ENCODE measurements at places on chromosomes 11 and 22.
A peak's percentile ranks its signal among the peaks of the same experiment; 100 is the strongest.

- peaks cover 34% of the 10 kb centered on the region for H3K36me3 ChIP-seq
- H3K27me3 ChIP-seq = no peaks in the 10 kb centered on the region
- H3K4me3 ChIP-seq = no peak overlapping the region
- H3K4me1 ChIP-seq = no peaks in the 10 kb centered on the region
- no peak overlapping the region for H3K27ac ChIP-seq
- no peak for DNase-seq
These were observed 138.5 kb downstream of the SWAP70 start for GRCh38 chr11:9802291-9802861.

DNA sequence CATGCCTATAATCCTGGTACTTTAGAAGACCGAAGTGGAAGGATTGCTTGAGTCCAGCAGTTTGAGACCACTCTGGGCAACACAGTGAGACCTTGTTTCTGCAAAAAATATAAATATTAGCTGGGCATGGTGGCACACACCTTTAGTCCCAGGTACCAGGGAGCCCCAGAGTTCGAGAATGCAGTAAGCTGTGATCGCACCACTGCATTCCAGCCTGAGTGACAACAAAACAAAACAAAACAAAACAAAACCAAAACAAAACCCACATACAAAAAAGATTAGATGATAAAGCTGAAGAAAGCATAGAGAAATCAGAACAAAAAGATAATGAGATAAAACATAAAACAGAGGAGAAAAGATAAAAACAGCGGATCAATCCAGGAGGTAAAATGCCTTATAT is 62.1 kb downstream of the TCF20 start:
- H3K27ac ChIP-seq = no peak overlapping the region
- no peak overlapping the region for H3K4me3 ChIP-seq
- no peaks in the 10 kb centered on the region for H3K36me3 ChIP-seq

- H3K36me3 ChIP-seq = no peaks in the 10 kb centered on the region
- H3K4me3 ChIP-seq = no peak overlapping the region
- H3K27ac ChIP-seq = no peak overlapping the region
- H3K27me3 ChIP-seq = no peaks in the 10 kb centered on the region
- H3K4me1 ChIP-seq = no peaks in the 10 kb centered on the region
These were observed 61.8 kb downstream of the SMIM38 start for GRCh38 chr11:69217276-69218105.

DNA sequence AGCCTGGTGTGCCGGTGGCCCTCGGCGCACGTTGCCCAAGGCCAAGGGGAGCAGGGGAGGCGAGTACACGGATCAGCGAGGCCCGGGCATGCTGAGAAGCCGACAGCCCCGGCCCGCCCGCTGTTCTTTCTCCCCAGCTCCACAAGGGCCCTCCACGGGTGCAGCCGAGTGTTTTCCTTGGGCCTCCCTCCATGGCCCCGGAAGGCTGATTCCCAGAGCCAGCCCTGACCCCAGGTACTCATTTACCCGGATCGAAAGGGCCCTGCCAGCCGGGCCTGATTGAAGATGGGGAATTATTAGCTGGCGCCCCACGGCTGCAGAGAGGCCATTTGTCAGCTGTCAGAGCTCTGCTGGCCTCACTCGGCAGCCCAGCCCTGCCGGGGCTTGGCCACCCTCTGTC is 53.1 kb downstream of the WNT7B start:
- no peaks in the 10 kb centered on the region for H3K4me1 ChIP-seq
- H3K27me3 ChIP-seq = no peaks in the 10 kb centered on the region
- H3K36me3 ChIP-seq = no peaks in the 10 kb centered on the region
- no peak overlapping the region for H3K27ac ChIP-seq
- no peak for DNase-seq

GRCh38 chr11:67119585-67120391 is 725 bp downstream of the KDM2A start:
- H3K4me3 ChIP-seq = peak overlapping the region; percentile 86
- H3K27me3 ChIP-seq = no peaks in the 10 kb centered on the region
- H3K27ac ChIP-seq = peak overlapping the region; percentile 99
- DNase-seq = peak; percentile 36
- peaks cover 20% of the 10 kb centered on the region for H3K4me1 ChIP-seq

- no peak within 1 kb of the TSS for H3K27ac ChIP-seq
- no peak within 1 kb of the TSS for H3K4me3 ChIP-seq
- no peaks in the 10 kb centered on the region for H3K36me3 ChIP-seq
- H3K4me1 ChIP-seq = no peaks in the 10 kb centered on the region
- H3K27me3 ChIP-seq = no peaks in the 10 kb centered on the region
These were observed at the start of gene CSRP3 for GRCh38 chr11:19201737-19202605. CSRP3 (minus strand) TSS chr11:19201983; CDS start chr11:19192448, 9,535 bp downstream.

- no peak for DNase-seq
- no peaks in the 10 kb centered on the region for H3K36me3 ChIP-seq
- H3K27me3 ChIP-seq = no peaks in the 10 kb centered on the region
- no peak overlapping the region for H3K4me3 ChIP-seq
These were observed 225.5 kb upstream of the POU2AF2 start for GRCh38 chr11:111019871-111020670.

DNA sequence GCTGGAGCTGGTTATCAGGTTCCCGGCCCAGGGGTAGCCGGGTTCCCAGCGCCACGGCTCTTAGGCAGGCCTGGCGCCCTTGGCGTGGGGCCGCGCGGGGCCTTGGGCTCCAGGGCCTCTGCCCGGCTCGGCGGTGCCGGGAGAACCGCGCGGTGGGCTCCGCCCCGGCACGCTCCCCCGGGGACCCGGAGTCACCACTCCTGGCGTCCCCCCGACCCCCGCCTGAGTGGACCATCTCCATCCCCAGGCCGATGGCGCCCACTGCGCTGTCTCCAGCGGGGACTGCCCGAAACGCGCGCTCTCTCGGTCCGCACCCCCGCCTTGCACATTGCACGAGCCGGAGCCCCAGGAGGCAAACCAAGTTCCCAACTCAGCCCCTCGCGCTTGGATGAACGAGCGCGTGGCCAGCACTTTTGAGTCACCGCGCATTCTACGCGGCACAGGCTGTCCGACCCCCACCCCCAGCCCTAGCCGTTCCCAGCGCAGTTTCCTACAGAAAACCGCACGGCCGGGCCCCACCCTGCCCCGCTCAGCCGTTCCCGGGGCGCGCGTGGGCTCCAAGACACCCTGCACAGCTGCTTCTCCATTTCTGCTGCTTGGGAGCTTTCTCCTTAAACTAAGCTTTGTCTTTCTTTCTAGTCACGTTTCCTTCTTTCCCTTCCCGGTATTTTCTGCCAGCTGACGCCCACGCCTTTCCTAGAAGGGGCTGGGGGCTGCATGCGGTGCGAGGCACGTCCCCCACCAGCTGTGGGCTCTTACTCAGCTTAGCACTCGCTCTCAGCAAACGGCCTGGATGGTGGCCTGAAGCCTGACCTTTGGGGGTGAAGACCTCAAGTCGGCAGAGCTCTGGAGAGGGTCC is 650 bp upstream of the CHID1 start:
- peak overlapping the region; percentile 88 for H3K4me3 ChIP-seq
- peaks cover 24% of the 10 kb centered on the region for H3K36me3 ChIP-seq
- H3K27ac ChIP-seq = peak overlapping the region; percentile 98
- H3K27me3 ChIP-seq = no peaks in the 10 kb centered on the region
- H3K4me1 ChIP-seq = peaks cover 17% of the 10 kb centered on the region
- no peak for DNase-seq

DNA sequence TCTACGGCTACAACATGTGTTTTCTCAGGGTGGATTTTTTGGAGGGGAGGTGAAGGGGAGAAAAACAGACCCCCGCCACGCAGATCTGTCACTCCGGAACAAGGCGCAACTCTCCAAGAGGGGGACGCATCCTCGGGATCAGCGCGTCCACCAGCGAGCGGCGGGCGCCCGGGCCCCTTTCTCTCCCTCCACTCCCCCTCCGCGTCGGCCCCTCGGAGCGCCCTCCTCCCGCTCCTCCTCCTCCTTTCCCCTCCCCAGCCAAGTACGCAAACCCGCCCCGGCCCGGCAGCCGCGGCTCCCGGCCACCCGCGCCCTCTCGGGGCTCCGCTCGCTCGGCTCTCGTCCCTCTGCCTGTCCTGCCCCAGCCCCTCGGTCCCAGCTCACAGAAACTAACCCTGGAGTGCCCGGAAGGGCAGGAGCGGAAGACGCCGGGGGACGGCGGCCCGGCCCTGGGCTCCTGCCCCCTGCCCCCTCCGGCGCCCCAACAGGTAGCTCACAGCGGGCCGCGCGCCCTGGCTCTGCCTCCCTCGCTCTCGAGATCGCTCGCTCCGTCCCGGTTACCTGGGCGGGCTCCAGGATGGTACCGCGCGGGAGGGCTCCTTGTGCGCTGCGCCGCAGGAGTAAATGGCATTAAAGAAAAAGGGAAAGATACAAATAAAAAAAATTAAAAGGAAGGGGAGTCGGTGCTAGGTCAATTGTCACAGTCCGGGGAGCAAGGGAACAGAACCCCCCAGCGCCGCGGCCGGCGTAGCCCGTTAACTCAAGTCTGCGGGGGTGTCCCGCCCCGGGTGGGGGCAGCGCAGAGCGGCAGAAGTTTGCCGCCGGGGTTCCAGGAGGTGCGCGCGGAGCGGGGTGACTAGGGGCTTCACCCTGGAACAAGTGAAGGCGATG is 131.4 kb upstream of the C11orf58 start:
- peak overlapping the region; percentile 66 for H3K4me3 ChIP-seq
- peak overlapping the region; percentile 94 for H3K27ac ChIP-seq

GRCh38 chr11:128555606-128556005 is 31.8 kb downstream of the ETS1 start:
- H3K27ac ChIP-seq = no peak overlapping the region
- H3K36me3 ChIP-seq = no peaks in the 10 kb centered on the region
- no peak for DNase-seq

- no peaks in the 10 kb centered on the region for H3K27me3 ChIP-seq
- peaks cover 40% of the 10 kb centered on the region for H3K4me1 ChIP-seq
- H3K36me3 ChIP-seq = no peaks in the 10 kb centered on the region
- no peak for DNase-seq
These were observed 3.0 kb downstream of the PACSIN3 start for GRCh38 chr11:47183031-47183856.

DNA sequence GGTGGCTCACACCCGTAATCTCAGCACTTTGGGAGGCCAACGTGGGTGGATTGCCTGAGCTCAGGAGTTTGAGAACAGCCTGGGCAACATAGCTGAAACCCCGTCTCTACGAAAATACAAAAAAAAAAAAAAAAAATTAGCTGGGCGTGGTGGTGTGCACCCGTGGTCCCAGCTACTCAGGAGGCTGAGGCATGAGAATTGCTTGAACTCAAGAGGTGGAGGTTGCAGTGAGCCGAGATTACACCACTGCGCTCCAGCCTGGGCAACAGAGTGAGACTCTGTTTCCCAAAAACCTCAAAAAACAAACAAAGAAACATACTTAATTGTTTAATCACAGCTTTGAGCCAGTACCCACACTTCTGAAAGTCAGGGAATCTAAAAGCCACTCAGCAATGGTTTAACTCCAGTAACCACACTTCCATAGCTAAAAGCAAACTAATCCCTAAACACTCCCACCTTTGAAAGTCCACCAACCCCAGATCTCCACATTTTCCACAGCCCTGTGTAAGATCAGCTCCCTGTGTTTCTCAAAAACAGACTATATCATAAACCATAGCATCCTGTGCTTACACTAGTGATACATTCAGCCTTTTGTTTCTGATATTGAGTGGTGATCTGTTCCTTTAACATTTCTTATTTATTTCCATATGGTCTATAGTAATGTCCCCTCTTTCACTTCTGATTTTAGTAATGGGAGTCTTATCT is 4.9 kb upstream of the OR2AT4 start:
- H3K4me3 ChIP-seq = no peak overlapping the region
- H3K27ac ChIP-seq = no peak overlapping the region

DNA sequence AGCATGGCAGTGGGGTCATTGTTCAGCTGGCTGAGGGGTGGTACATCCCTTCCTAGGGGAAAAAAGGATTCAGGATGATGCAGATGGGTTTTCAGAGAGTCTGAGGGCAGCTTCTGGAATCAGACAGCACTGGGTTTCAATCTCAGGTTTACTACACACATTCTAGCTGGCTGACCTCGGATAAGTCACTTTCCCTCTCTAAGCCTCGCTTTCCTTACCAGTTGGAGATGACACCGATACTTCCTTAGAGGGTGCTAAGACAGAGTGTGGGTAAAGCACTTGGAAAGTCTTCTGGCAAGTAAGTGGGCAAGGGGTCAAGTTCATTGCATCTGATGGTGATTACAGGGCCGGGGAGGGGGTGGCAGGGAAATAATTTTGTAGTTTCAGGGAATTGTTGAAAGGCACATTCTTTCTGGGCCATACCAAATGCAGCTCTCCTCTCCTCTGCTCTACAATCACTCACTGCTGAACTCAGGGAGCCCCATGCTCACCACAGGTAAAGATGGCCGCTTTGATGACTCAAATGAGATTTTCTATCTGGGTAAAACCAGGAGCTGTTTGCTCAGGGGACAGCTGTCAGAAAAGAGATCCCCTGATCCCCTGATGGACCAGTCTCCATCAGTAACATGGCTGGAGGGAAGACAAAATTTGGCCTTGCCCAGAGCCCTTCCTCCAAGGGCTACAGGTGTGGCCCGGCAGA is 6.5 kb upstream of the MIAT start:
- no peak overlapping the region for H3K4me3 ChIP-seq
- no peaks in the 10 kb centered on the region for H3K4me1 ChIP-seq
- no peaks in the 10 kb centered on the region for H3K36me3 ChIP-seq

DNA sequence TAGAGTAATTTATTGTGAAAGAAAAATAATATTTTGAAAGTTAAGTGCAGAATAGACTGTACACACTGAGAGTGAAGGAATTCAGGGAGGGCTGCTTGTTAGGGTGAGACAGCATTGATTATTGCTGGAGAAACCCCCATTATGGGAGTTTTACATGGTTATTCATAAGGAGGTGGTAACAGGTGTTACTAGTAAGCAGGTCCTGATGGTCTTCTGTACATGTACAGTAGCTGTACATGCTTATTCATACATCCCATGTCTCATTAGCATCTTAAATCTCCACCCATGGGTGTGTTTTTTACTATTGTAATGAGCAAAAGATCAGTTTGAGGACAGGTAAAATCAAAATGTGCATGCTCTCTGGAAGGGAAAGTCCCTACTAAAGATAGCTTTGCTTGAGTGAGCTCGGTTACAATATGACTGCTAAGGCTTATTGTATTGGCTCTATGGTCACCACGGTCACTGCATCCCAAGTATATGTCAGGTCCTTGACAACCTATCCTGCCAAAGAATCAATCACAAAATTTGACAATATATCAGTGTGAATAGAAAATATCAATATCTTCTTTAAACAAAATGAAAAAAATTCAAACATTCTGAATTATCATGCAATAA is 6.2 kb downstream of the KDM4F start:
- H3K4me3 ChIP-seq = no peak overlapping the region
- peaks cover 4% of the 10 kb centered on the region for H3K27me3 ChIP-seq
- no peak for DNase-seq
- no peaks in the 10 kb centered on the region for H3K36me3 ChIP-seq
- H3K27ac ChIP-seq = no peak overlapping the region

- no peaks in the 10 kb centered on the region for H3K36me3 ChIP-seq
- H3K27ac ChIP-seq = no peak overlapping the region
- DNase-seq = no peak
- peaks cover 31% of the 10 kb centered on the region for H3K4me1 ChIP-seq
- H3K4me3 ChIP-seq = no peak overlapping the region
These were observed 29.8 kb downstream of the MTMR3 start for GRCh38 chr22:29912605-29913398.

GRCh38 chr11:20873054-20873453 is 203.7 kb downstream of the NELL1 start:
- no peak overlapping the region for H3K27ac ChIP-seq
- no peaks in the 10 kb centered on the region for H3K36me3 ChIP-seq
- DNase-seq = no peak
- no peaks in the 10 kb centered on the region for H3K27me3 ChIP-seq
